ENCODE measurements at places on chromosomes 4 and X. TPM values are rescaled to one million over a fixed set of nuclear protein-coding genes. Genes with fewer than 3 reads are reported as not detected.

GRCh38 chr4:8316251-8316771, 46.8 kb downstream of the HTRA3 start:
- peak; percentile 27 for DNase-seq

DNA sequence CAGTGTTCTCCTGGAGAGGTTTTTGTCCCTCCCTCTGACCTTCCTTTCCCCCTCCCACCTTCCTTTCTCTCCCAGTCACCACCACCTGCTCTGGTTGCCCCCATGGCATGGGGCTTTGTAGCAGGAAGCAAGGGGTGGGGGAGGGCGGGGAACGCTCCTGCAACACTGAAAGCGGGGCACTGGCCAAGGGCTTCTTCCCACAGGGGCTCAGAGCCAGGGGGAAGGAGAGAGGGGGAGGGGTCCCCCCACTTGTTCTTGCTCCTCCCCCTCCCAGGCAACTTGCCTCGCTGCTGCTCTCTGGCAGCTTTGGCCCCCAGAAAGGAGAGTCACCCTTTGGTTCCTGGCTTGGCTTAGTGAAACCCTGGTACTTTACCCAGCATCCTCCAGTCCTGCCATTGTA, 48.4 kb downstream of the BCORL1 start:
- peak; percentile 22 for DNase-seq

- DNase-seq: no peak
Observed at GRCh38 chr4:74206088-74206825, 48.3 kb downstream of the MTHFD2L start.

DNA sequence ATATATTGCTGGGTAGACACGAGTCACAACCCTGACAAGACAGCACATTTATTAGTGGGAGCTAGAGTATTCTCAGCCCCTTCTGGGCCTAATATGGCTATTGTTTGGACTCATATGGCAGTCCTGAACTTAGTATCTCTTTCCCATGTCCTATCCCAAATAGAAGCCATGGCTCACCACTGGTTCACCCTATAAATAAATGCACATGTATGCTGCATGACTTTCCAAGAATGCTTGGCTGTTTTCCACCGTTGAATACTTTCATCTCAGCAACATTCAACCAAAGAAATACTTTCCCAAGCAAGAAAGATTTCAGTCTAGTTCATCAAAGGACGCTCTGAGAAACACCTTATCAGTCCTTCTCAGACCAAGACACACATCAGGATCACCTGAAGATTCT, 36.7 kb downstream of the SMPX start:
- DNase-seq: no peak

The PITX2 gene
- 0.36 TPM for total RNA-seq

DNA sequence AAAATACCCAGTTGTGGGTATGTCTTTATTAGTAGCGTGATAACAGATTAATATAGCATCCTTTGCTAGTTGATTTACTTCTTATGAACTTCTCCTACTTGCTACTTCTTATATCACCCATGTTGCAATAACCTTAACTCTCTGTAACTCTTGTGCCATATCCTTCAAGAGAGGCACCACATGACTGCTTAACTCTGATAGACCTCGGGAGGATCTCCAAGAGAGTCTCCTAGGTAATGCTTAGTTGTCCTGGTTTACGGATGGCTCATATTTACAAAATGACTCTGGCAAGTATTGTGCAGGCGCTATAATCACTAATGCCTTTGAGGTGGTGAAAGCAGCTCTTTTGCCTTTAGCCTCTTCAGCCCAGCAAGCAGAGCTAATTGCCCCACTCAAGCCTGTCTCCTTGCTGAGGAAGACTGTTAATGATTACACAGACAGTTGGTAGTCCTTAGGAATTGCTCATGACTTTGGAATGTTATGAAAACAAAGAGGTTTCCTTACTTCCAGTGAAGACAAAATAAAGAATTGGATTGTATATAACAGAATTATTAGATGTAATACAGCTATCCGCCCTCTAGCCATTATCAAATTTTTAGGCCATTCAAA, 1305.8 kb downstream of the PCDH7 start:
- DNase-seq: no peak

DNA sequence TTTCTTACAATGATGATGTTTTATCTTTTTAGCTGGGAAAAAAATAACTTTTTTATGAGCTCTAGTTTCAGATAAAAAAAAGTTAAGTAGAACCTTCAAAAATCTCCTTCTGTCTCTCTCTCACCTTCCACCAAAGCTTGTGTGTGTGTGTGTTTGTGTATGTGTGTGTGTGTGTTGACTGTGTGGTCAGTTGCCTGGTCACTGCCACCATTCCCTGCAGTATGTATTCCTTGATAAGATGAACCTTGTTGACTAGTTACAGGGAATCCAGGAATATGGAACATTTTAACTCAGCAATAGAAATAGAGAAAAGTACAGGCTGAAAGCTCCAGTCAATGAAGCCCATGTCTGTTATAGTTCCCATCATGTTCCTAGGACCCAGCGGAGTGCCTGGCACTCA, 143.5 kb downstream of the CORIN start:
- no peak for DNase-seq

DNA sequence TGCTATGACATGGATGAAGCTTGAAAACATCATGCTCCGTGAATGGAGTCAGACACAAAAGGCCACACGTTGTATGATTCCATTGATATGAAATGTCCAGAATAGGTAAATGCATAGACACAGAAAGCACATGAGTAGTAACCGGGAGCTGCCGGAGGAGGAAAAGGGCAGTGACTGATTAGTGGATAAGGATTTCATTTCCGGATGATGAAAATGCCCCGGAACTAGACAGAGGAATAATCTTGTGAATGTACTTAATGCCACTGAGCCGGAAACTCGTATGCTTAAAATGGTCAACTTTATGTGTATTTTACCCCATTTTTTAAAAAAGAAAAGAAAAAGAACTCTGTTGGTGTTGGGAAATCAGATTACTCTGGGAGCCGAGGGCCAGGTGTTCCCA, 112.7 kb upstream of the FAM9B start:
- no peak for DNase-seq

DNA sequence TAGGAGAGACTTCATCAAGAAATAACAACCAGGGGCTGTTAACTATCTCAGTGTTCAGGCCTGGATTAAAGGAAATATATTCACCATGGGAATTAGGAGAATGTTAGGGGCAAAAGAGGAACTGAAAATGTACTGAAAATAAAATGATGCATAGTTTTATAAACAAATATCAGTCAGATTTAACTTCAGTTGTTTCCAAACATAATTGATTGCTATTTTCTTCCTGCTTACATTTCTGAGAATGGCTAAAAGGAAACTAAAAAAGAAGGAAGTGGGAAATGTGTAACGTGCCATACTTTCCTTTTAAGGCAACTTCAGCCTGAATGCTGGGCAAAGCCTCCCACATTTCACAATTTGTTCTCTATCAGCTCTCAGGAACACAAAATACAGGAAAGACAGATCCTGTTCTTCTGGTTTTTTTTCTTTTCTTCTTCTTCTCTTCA, 178.1 kb downstream of the MAML3 start:
- no peak for DNase-seq

The HSPA4L gene
- total RNA-seq: 4.7 TPM

GRCh38 chr4:158316264-158316663, 106.0 kb downstream of the TMEM144 start:
- no peak for DNase-seq
